ENCODE measurements at places on chromosomes 6 and 20.
A peak's percentile ranks its signal among the peaks of the same experiment; 100 is the strongest.

DNA sequence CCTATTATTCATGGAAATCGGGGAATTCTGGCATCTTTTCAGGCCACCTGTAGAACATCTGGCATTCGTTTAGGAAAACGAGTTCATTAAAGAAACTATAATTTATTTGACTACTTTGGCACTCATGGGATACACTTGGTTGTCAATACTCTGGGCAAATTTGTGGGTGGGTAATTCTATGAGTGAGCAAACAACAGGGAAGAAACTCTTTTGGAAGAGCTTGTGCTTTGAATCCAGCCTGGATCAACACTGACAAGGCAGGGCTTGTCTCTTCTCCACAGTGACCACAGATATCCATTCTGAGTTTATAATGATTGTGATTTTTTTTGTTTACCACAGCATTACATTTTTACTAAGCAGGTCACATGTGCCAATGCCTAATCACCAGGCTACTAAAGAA, 394.7 kb downstream of the THBS2 start:
- no peak for DNase-seq

- DNase-seq: no peak
Observed at GRCh38 chr6:168318090-168318489, 1.5 kb downstream of the DACT2 start.

- DNase-seq: peak; percentile 35
Observed at GRCh38 chr6:85482905-85483700, 33.2 kb downstream of the NT5E start.

DNA sequence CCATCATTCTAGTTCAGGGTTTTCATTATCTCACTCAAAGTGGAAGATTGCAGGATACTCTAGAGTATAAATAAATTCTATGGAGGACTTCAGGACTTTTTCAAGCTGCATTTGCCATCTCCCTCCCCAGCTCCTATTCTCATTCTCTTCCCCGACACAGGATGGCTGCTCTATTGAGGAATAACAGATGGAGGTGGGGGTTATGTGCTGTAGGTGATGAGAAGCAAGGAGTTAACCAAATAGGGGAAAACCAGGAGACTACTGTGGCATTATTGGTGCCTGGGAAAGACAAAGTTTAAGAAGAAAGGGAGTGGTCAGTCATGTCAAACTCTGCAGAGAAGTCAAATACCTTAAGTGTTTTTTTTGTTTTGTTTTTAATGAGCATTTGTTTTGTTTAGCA, 109.3 kb downstream of the GRIK2 start:
- no peak for DNase-seq

DNA sequence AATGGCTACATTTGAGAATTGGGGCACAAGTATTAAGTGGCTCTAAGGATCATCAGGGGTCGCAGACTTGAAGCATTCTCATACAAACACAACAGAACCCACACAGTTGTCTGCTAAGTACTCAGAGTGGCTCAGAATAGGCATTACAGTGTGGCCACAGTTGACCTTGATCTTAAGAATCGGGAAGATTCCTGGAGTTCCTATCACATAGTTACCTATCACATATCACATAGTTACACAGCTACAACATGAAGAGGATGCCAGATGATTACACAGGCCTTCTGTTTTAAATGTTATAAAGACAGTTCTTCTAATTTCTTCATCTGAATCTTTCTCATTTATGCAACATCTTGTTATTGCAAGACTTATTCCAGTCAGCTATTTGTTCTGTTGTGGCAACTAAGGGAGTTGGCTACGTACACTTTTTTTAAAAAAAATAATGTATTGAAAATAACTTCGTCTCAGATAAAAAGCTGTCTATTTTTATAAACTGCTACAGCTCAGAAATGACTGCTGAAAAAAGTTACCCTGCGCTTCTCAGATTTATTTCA, 129.0 kb downstream of the REV3L start:
- DNase-seq: no peak

DNA sequence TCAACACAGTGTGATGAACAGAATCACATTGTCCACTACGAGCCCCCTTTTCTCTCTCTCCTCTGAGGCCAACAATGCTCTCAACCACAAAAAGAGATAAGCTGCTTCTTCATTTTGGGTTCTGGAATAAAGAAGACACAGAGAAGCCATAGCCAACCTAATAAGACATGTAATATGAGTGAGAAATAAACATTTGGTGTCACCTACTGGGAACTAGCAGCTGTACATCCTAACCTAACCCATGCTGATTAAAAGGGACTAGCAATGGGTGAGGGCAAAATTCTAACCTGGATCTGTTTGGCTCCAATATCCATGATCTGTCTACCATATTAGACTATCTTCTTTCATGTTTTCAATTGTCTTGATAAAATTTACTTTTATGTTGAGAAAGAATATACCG, 369.1 kb upstream of the MARCKS start:
- DNase-seq: no peak

- no peak for DNase-seq
Observed at GRCh38 chr20:6362245-6362644, 239.4 kb upstream of the FERMT1 start.

GRCh38 chr6:40482532-40482931, 104.6 kb downstream of the LRFN2 start:
- DNase-seq: no peak

GRCh38 chr20:45038745-45039474, 62.0 kb downstream of the KCNS1 start:
- no peak for DNase-seq

Data from HuH-7.5 (cell line).